ENCODE measurements at places on chromosomes 16 and 17. TPM values are rescaled to one million over a fixed set of nuclear protein-coding genes. Genes with fewer than 3 reads are reported as not detected.

- DNase-seq, result no peak
Observed at GRCh38 chr17:33905338-33905800, 349.7 kb upstream of the CCL2 start.

DNA sequence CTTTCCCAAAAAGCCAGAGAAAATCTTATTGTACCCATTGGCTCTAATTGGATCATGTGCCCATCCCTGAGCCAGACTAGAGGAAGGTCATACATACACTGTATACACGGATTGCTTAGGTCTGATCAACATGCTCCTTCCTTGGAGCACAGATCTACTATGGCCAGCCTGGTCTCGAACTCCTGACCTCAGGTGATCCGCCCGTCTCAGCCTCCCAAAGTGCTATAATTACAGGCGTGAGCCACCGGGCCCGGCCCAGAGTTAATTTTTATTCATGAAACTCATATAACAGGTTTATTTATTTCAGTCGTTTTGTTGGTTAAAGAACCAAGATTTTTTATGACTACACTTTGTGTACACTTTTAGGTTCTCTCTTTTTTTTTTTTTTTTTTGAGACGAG lies 1.2 kb upstream of the TAOK1 start:
- no peak for DNase-seq

- DNase-seq, result no peak
Observed at GRCh38 chr17:78002166-78002565, 43.7 kb downstream of the TNRC6C start.

CD300LB gene
- not detected for total RNA-seq

GRCh38 chr16:4266372-4266771 lies 6.5 kb downstream of the TFAP4 start:
- DNase-seq, result no peak

TRPV3 gene
- total RNA-seq, result not detected

DNA sequence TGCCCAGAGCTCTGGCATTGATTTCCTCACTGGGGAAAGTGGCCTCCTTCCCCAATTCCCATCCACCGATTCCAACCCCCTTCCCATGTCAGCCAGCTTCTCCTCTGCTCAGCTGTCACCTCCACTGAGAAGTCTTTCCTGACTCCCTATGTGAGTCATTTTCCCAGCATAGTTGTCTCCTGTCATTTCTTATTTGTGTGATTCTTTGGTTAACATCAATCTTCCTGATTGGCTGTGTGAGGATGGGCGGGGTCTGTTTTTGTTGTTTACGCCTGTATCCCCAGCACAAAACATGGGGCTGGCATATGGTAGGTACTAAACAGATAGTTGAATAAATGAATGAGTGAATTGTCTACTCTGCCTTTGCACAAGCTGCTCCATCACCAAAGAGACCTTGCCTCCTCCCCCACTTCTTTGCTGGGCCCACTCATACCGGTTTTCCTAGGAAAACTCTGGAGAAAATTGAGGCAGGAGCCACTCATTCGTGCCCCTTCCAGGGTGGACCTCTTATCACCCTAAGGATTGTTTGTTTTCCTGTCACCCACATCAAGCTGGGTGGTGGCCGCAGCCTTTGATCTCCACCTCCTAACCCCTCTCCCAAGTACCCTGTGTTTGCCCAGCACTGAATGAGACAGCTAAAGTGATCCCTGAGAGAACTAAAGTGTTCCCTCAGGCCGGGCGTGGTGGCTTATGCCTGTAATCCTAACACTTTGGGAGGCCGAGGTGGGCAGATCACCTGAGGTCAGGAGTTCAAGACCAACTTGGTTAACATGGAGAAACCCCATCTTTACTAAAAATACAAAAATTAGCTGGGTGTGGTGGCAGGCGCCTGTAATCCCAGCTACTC lies 1.2 kb upstream of the GRB7 start:
- no peak for DNase-seq

TBC1D3 gene
- not detected for total RNA-seq

ACE gene
- total RNA-seq, result 51.3 TPM

GRCh38 chr17:63954402-63955063 lies 18.2 kb downstream of the SCN4A start:
- no peak for DNase-seq

DNA sequence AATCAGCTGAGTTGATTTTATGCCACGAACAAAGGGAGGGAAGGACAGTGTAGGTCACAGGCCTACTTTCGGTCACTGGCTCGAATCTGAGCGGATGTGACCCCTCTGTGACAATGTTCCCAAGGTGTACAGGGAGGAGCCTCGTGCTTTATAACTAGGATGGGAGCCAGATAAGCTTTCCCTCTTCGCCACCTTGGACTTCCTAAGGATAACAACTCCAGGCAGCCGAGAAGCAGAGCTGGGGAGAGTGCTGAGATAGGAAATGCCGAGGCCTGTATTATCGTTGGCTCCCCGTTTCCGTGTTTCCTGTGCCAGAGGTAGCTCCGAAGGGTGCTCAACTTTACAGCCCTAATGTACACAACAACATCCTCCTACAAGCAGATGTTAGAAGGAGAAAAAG lies 217.8 kb upstream of the IRX3 start:
- DNase-seq, result peak; percentile 47

DNA sequence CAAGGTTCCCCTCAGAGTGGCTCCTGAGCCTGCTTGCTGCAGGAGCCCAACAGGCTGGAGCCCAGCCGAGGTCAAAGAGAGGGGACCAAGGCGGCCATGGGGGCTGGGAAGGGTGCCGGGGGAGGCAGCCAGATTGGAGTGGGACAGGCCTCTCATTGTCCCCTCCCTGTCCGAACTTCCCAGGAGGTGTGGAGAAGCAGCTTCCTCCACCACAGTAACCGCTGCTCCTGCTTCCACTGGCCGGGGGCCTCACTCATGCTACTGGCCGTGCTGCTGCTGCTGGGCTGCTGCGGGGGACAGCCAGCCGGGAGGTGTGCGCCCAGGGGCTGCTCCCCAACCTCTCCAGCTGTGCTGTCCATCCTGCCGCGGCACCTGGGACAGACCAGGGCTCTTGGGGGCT lies 29.3 kb downstream of the TMEM94 start:
- DNase-seq, result no peak

- DNase-seq, result no peak
Observed at GRCh38 chr16:14436401-14436955, 193.6 kb downstream of the PARN start.

- DNase-seq, result no peak
Observed at GRCh38 chr17:9050801-9051401, 29.6 kb downstream of the NTN1 start.

MYADML2 gene
- not detected for total RNA-seq

COX10 gene
- total RNA-seq, result 8.3 TPM

- DNase-seq, result no peak
Observed at GRCh38 chr16:47511882-47512281, 50.8 kb downstream of the PHKB start.

- no peak for DNase-seq
Observed at GRCh38 chr17:82242977-82243647, 14.3 kb downstream of the SLC16A3 start.

DNA sequence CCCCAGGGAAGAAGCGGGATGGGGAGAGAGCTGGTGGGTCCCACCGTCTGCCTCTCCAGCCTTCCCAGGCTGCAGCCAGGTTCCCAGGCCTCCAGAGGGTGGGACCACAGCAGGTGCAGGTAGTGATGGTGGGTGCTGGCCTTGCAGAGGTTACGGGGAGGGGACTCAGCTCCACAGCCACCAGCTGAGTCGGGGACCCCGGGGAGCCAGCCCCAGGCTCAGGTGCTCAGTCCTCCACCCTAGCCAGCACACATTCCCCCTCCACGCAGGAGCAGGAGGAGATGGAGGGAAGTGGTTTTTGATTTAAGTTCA lies 5.0 kb downstream of the TP53I13 start:
- DNase-seq, result no peak

SNX20 gene
- 0.13 TPM for total RNA-seq

DNA sequence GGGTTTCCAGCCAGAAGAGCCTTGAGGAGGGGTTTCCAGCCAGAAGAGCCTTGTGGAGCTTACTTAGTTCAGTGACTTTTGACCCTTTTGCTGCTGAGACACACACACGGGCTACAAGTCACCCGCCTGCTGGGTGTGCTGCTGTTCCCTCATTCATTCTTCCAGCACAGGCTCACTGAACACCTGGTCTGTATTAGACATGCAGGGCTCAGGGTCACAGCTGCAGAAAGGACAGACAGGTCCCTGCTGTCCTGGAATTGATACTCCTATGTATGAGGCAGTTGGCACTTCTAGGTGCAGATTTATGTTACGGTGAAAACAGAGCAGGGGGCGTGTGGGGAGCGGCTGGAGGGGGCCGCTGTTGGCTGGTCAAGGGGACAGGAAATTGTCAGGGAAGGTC lies 6.8 kb downstream of the CACNG4 start:
- DNase-seq, result no peak

GRCh38 chr17:28547096-28547622 lies 5.3 kb downstream of the UNC119 start:
- DNase-seq, result no peak

ZNF768 gene
- 17.7 TPM for total RNA-seq

DNA sequence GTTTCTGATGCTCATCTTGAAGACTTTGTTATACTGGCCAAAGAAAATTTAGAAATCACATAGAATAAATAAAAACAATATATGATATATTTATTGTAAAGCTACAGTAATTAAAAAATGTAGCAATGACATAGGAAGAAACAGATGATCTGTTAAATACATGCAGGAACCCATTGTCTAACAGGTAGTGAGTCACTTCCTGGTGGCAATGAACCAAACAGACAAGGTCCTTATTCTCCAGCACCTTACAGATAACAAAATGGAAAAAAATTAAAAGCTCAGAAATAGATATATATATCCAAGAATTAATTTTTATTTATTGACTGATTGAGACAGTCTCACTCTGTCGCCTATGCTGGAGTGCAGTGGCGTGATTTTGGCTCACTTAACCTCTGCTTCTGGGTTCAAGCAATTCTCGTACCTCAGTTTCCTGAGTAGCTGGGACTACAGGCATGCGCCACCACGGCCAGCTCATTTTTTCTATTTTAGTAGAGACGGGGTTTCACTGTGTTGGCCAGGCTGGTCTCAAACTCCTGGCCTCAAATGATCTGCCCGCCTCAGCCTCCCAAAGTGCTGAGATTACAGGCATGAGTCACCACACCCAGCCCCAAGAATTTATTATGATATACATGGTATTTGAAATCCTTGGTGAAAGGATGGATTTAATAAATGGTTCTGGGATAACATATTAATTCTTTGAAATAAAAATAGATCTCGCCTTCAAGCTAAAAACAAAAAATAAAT lies 7.5 kb downstream of the NETO2 start:
- peak; percentile 92 for DNase-seq

- no peak for DNase-seq
Observed at GRCh38 chr17:70564006-70564620, 394.8 kb downstream of the KCNJ2 start.

- no peak for DNase-seq
Observed at GRCh38 chr16:70380248-70380918, 33.7 kb downstream of the DDX19A start.

- no peak for DNase-seq
Observed at GRCh38 chr16:12474806-12475410, 328.8 kb downstream of the CPPED1 start.

KRT26 gene
- not detected for total RNA-seq

DNA sequence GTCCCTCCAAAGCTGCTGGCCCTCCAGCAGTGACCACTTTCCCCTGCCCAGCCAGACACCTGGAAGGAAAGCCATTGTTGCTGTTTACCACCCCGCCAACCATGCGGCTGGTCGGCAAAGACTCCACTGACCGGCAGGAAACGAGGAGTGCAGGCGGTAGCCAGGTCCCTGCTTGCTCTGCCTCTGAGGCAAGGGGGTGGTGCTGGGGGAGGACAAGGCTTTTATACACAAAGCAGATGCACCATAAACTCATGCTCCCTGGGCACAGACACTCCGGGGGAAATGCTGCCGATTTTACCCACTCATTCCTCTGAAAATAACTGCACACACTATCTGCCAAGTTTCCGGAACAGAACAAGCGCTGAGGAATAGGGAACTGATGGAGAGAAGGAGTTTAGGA lies 62.8 kb upstream of the GRIN2A start:
- no peak for DNase-seq

GRCh38 chr16:79897104-79897452 lies 296.5 kb upstream of the MAF start:
- no peak for DNase-seq

- DNase-seq, result no peak
Observed at GRCh38 chr16:60073376-60073775, 1339.3 kb upstream of the GOT2 start.

TAOK2 gene
- 84.1 TPM for total RNA-seq

TMEM98 gene
- total RNA-seq, result 138 TPM

DNA sequence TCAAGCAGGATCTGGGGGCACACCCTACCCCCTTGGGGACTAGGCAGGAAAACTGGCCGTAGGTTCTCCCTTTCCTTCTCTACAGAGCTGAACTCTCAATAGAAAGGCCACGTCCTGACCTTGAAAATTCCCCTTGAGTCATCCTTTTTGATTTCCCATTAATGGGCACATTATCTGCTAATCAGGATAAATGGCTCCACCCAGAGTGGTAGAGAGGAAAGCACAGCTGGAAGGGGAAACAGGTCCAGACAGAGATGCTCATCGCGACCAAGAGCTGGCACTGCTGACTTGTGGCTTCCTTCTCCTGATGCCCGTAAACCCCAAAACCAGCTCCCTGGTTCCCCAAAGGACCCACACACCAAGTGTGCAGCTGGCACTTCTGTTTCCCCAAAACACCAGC lies 206.5 kb upstream of the CDH5 start:
- no peak for DNase-seq

- DNase-seq, result no peak
Observed at GRCh38 chr17:76635659-76636360, 7.7 kb downstream of the ST6GALNAC1 start.

KRT33A gene
- total RNA-seq, result not detected
